RPMI7951 (cell line): ENCODE measurements at places on chromosomes 7 and 10. TPM values are rescaled to one million over a fixed set of nuclear protein-coding genes. Genes with fewer than 3 reads are reported as not detected.

TMEM176A gene
- total RNA-seq = not detected in 2 replicates

YWHAG gene
- 80.4 and 89.8 TPM in 2 replicates for total RNA-seq

PRSS1 gene
- not detected in 2 replicates for total RNA-seq

UNCX gene
- total RNA-seq = not detected in 2 replicates

VSTM4 gene
- under 0.01 and 0.12 TPM in 2 replicates for total RNA-seq

LBX1 gene
- total RNA-seq = not detected in 2 replicates

FOXI2 gene
- total RNA-seq = not detected in 2 replicates

TNS3 gene
- 147 and 149 TPM in 2 replicates for total RNA-seq

LRRD1 gene
- not detected in 2 replicates for total RNA-seq

FOXK1 gene
- total RNA-seq = 8.8 and 12.3 TPM in 2 replicates

RAB11FIP2 gene
- 6.7 and 11.7 TPM in 2 replicates for total RNA-seq

STMP1 gene
- 23.2 and 27.4 TPM in 2 replicates for total RNA-seq
